ENCODE measurements at places on chromosomes 3 and 15.

DNA sequence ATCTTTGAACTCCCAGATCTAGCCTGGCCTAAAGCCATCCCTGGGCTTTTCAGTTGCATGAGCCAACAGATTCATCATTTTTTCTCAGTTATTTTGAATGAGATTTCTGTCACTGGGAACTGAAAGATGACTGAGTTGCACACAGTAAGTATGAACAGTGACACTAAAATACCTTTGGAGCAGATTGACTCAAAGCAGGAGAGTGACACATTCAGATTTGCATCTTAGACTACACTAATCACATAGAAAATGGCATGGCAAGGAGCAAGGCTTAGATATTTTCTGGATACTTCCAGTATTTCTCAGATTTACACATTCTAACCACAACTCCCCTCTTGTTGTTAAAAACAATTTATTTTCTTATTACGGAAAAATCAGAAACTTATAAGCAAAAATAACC, 32.8 kb downstream of the SEC62 start:
- DNase-seq = no peak

DNA sequence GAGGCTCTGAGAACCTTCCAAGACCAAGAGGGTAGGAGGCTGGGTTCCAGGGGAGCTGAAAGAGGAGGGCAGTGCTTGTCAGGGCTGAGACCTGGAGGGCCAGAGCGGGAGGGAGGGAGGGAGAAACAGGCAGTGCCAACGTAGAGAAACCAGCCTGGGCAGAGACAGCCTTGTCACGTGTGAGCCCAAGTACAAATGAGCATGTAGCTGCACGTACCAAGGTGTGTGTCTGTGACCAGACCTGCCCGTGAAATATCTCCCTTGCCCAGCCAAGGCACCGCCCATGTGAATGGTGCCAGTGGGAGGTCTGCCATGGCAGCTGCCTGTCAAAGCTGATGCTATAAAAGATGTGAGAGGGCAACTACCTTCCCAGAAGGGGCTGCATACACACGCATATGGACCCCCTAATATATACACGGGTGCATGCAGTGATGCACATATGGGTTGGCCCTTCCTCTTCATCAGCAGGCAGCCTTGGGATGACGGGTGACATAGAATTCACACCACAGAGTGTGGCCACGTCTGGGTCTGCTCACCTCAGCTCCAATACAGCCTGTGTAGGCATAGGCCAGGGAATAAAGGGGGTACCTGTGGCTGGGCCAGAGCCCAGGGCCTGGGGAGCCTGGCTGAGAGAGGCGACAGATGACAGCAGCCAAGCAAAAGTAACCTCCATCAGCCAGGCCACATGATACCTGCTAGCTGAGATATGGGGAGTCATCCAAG, 7.8 kb upstream of the CTDSPL start:
- no peak for DNase-seq

DNA sequence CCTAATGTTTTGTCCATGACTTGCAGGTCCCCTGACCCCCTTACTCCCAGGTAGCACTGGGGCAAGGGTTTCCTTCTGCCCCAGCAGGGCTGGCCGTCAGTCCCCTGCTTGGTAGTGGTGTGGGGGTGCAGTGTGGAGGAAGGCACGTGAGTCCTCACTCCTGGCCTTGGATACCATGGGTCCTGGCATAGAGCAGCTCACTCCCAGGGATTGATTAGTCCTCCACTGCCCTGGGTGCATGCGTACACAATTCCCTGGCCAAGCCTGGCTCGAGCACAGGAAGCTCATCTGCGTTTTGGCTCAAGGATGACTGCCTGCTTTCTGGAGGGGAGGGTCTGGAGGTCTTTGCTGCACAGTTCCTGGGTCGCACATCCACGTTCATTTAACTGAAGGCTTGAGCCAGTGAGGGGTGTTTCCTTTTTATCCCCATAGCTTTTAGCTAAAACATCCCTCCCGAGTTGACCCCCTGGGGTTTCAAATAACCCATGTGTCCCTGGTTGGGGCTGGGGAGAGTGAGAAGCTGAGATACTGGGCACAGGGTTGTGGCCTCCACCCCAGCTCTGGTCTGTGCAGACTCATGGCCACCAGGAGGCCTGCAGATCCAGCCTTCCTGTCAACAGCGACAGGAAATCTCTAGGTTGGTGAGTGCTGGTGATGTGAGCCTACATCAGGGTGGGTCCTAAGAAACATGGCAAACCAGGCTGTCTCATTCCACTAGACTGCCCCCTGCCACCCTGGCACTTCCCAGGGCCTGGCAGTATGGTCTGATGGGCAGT, 11.5 kb downstream of the HEMK1 start:
- no peak for DNase-seq

- peak; percentile 55 for DNase-seq
These were observed 123.2 kb downstream of the DNAJB8 start for GRCh38 chr3:128343287-128344051.

DNA sequence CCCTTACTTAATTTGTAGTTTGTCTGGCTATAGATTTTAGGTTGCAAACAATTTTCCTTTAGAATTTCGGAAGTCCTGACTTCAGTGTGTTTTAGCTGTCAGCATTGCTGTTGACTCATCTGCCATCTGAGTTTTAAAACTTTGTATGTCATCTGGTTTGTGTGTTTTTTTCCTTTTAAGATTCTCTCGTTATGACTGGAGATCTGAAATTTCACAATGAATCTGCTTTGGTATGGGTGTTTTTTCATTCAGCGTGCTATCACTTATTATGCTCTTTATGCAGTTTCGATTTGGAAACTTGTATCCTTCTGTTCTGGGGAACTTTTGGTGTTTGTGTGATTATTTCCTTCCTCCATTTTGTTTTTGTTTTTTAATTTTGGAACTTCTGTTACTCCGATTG, 53.7 kb upstream of the ZNF280D start:
- no peak for DNase-seq

GRCh38 chr3:129605922-129606635, 397 bp downstream of the PLXND1 start:
- peak; percentile 85 for DNase-seq

DNA sequence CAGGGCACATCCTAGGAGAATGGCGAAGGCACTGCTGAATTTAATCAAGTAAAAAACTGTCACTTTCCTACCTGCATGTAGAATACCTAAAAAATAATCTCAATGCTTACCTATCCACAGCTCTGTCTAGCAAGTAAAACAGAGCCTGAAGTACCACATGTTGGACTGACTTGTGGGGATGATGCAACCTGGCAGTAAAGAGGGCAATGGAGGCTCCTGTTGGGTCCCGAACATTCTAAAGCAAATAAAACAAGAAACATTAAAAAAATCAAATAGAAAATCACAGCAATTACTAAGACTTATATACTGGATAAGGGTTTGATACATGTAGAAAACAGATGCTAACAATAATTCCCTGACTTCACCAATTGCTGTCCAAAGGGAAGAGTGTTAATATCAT, 56.1 kb downstream of the PTPN9 start:
- no peak for DNase-seq

GRCh38 chr3:111903067-111903511, 44.0 kb downstream of the PHLDB2 start:
- no peak for DNase-seq

GRCh38 chr15:42964476-42964875, 43.9 kb upstream of the TTBK2 start:
- DNase-seq = no peak

DNA sequence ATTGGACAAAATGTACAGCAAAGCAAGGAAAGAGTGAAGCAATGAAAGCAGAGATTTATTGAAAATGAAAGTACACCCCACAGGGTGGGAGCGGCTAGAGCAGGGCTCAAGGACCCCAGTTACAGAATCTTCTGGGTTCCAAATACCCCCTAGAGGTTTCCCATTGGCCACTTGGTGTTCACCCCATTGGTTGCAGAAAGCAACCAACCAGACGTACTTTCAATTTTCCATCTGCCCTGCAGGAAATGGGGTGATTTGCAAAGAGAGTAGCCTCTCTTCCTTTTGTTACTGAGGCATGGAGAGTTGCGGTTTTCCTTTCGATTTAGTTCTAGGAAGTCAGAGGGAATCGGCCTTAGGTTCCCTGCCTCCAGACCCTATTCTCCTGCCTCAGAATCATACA, 2.4 kb downstream of the PML start:
- DNase-seq = no peak

DNA sequence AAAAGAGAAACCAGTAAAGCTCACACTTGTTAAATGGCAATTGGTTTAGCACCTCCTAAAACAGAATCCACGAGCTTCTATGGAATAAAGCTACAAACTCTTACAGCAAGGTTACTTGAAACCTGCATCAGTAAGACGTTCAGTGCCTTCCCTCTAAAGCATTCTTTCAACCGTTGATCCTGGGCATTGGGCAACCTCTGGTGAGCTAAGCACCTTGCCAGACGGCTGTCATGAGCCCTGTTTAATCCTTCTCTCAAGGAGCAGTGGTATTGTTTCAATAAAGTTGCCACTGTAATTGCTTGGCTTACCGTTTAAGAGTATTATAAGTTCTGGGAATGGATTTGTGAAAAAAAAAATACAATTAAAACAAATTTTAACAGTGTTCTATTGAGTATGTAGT, 75.0 kb downstream of the COL8A1 start:
- no peak for DNase-seq

DNA sequence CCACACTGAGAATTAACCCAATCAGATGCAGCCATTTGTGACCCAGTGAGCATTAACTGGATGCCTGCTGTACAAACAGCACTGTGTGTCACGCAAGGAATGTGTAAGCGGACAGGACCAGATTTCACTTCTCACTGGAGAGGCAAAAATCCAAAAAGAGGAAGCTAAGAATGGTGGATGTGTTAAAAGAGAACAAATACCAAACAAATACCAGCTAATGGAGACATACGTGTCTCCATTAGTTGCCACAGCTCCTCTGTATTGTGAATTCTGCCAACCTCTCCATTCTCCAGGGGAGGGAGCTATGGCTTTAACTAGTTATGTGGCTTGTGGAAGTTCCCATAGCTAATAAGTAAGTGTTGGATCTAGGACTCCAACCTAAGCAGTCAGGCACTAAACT, 2.6 kb downstream of the LTF start:
- DNase-seq = no peak

GRCh38 chr15:66899555-66900350, 165.6 kb upstream of the SMAD3 start:
- no peak for DNase-seq

DNA sequence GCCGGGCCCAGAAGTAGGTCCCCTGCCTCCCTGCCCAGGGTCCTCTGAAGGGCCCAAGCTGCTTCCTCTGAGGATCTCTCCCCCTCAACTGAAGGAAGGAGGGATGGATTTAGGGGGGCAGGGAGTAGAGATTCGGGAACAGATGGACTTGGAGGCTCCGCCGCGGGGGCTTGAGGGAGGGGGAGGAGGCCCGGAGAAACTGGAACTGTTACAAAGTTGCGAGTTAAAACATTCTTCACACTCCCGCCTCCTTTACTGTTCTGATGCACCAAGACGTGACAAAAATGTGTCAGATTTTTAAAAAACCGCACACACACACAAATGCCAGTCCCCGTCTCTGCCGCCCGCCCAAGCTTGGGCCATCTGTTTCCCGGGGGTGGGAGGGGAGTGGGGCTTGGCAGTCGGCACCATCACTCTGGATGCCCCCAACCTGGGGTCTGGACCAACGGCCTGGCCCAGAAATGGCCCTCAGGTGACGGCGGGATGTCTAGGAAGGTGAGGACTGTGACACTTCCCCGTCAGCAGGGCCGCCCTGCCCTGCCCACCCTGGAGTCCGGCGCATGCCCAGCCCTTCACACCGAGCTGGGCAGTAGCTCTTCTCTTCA, 25.0 kb upstream of the LINGO1 start:
- DNase-seq = no peak

- DNase-seq = no peak
These were observed 36.3 kb upstream of the SGO1 start for GRCh38 chr3:20222274-20222673.

DNA sequence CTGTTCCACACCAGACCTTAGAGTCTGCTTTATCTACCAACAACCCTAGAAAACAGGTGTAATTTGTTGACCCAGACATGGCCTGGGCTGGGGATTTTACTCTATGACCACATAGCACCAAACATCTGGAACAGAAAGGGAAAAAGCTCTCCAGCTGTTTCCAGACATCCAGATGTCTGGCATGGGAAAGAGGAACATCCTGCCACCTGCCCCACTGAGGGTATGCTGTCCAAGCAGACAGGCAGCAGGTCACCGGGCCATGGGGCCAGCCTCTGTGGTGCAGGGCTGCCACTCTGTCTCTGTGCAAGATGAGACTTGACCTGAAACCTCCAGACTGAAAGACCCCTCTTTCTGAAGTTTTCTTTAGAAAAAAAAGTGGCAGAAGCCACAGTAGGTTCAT, 359.3 kb upstream of the ICE2 start:
- DNase-seq = no peak

DNA sequence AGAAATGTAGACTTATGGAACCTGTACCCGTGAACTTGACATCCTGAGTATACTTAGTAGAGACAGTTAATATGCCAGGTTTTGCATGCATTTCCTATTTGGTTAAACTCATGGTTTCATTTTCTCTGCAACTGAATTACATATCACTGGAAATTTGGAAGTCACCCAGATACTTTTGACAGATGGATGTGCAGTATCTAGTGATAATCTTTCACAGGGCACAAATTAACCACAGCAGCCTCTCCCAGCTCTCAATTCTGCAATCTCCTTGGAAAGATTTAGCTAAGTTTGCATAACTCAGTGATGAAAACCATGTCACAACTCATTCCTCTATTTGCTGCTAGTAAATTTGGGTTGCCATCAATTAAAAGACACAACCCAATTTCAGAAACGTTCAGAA, 162.3 kb upstream of the TPM1 start:
- no peak for DNase-seq

- no peak for DNase-seq
These were observed 9.5 kb downstream of the GASK1A start for GRCh38 chr3:42988566-42988965.

DNA sequence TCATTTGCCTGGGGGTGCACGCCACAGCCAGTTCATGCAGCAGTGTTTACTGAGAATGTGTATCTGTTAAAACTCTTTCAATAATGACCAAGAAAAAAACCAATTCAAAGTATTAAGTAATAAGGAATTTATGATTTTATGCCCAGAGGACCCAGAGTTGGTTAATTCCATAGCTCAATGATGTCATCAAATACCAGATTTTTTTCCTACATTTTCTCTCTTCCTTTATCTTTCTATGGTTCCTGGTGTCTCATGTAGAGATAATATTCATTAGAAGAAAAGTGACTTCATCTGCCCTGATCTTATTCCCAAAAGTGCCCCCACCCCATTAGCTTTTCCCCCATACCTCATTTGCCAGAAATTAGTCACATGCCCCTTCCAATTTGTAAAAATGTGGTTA, 44.6 kb upstream of the LMCD1 start:
- DNase-seq = no peak

GRCh38 chr3:170356596-170357175, 829 bp upstream of the SKIL start:
- peak; percentile 71 for DNase-seq

GRCh38 chr3:153144071-153144470, 18.0 kb upstream of the RAP2B start:
- DNase-seq = no peak

Measured in HuH-7.5 (cell line).